Left ventricle myocardium superior (tissue), 1 donor: ENCODE measurements at places on chromosomes 6 and 20. TPM values are rescaled to one million over a fixed set of nuclear protein-coding genes. Genes with fewer than 3 reads are reported as not detected.

Gene NR2E1
- total RNA-seq = not detected

Gene RBBP8NL
- not detected for total RNA-seq

Gene MYLK4
- total RNA-seq = 2.5 TPM

Gene KHDC1L
- total RNA-seq = not detected

Gene LTV1
- total RNA-seq = 12.6 TPM

Gene RCAN2
- 254 TPM for total RNA-seq

Gene GPR63
- 0.79 TPM for total RNA-seq

Gene COL10A1
- not detected for total RNA-seq

Gene GPSM3
- total RNA-seq = 5.9 TPM

Gene CYP39A1
- total RNA-seq = 5.9 TPM

Gene CCND3
- 52.7 TPM for total RNA-seq

Gene ARG1
- total RNA-seq = 0.82 TPM

Gene ZSCAN23
- total RNA-seq = 1.2 TPM

Gene GLP1R
- total RNA-seq = 11.6 TPM

Gene SPO11
- total RNA-seq = not detected

Gene SUMO4
- 0.32 TPM for total RNA-seq

Gene EDN1
- 2.7 TPM for total RNA-seq

Gene C6orf141
- total RNA-seq = 0.32 TPM

Gene TSHZ2
- 5.2 TPM for total RNA-seq

Gene SLC35F1
- 6.7 TPM for total RNA-seq

Gene XPO5
- total RNA-seq = 13.1 TPM

Gene NRSN1
- total RNA-seq = not detected

Gene PGC
- not detected for total RNA-seq

Gene SYCP2L
- total RNA-seq = 1.1 TPM

Gene DSP
- 314 TPM for total RNA-seq

Gene GJA1
- total RNA-seq = 322 TPM

Gene NNAT
- total RNA-seq = 0.25 TPM

Gene SLC52A3
- total RNA-seq = 1.9 TPM

Gene EYA4
- total RNA-seq = 20.2 TPM

Gene SIRPD
- total RNA-seq = not detected

Gene DNAH8
- not detected for total RNA-seq

Gene CDC40
- 13.6 TPM for total RNA-seq

Gene SCRT2
- not detected for total RNA-seq

Gene GSTA3
- total RNA-seq = not detected
